DMS 273 treated with DMSO at 0.1 percent for 48 hours (cell line): ENCODE measurements at places on chromosomes 4 and X.

- DNase-seq = no peak
Measured at GRCh38 chr4:110172972-110173371, 25.4 kb downstream of the ELOVL6 start.

- DNase-seq = no peak
Measured at GRCh38 chr4:174681723-174682300, 147.2 kb downstream of the GLRA3 start.

- DNase-seq = peak; percentile 11
Measured at GRCh38 chr4:75289914-75290582, 224.2 kb downstream of the RCHY1 start.

GRCh38 chr4:88771883-88772450 is 74.3 kb upstream of the NAP1L5 start:
- no peak for DNase-seq

- DNase-seq = no peak
Measured at GRCh38 chrX:41661366-41662095, 27.2 kb upstream of the GPR34 start.

GRCh38 chr4:98470366-98470765 is 188.0 kb downstream of the TSPAN5 start:
- no peak for DNase-seq
